ENCODE measurements at places on chromosomes 3 and 15. TPM values are rescaled to one million over a fixed set of nuclear protein-coding genes. Genes with fewer than 3 reads are reported as not detected.
A peak's percentile ranks its signal among the peaks of the same experiment; 100 is the strongest.

The CHRFAM7A gene
- 7.4 TPM for total RNA-seq

The SCAANT1 gene
- not detected for total RNA-seq

DNA sequence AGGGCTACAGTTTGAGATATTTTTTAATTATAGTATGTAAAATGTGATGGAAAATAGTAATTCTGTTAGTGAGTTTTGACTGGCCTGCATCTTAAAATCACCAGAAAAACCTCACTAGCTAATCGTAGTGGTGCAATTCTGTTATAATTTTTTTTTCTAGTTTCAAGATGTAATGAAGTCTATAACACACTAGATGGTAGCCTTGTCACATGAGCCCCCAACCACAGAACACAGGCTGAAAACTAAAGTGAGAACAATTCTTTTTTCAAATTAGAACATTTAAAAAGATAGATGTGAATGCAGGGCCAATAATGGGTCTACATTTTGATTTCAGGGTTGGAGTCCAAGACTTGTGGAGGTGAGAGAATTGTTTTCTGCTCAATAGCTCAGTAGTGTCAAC is 83.3 kb upstream of the KCNH8 start:
- H3K27me3 ChIP-seq = no peaks in the 10 kb centered on the region
- no peak overlapping the region for H3K27ac ChIP-seq
- DNase-seq = no peak
- H3K36me3 ChIP-seq = no peaks in the 10 kb centered on the region
- H3K4me1 ChIP-seq = no peaks in the 10 kb centered on the region

- no peaks in the 10 kb centered on the region for H3K4me1 ChIP-seq
- no peaks in the 10 kb centered on the region for H3K36me3 ChIP-seq
Observed at GRCh38 chr3:149933858-149934257, 36.8 kb downstream of the PFN2 start.

- no peaks in the 10 kb centered on the region for H3K4me1 ChIP-seq
- H3K27me3 ChIP-seq = no peaks in the 10 kb centered on the region
- no peak overlapping the region for H3K27ac ChIP-seq
- H3K36me3 ChIP-seq = no peaks in the 10 kb centered on the region
Observed at GRCh38 chr3:103624271-103624670, 1189.5 kb downstream of the ZPLD1 start.

DNA sequence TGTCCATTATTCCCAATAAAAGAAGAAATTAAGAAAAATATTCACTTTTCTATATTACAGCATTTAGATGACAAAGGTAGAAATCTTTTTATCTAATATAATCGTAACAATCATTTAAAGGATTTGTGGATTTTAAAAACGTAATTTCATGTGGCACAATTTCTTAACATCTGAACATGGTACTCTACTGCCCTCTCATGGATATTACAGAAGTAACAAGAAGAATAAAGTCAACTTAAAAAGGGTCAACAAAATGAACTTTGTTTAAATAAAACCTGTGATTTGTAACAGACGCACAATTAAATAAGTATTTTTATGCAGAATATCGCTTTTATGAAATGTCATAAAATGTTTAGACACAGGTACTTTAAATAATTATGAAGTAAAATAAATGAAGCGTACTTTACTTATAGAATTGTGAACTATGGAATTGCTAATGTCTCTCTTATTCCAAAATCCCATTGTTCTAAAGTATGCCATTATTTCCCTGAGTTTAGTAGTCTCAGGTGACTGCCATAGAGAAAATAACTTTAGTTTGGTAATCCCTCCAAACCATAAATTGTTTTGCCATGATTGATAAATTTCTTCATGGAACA is 366.8 kb upstream of the ZNF385D start:
- no peaks in the 10 kb centered on the region for H3K4me1 ChIP-seq
- no peaks in the 10 kb centered on the region for H3K36me3 ChIP-seq
- no peaks in the 10 kb centered on the region for H3K27me3 ChIP-seq
- H3K27ac ChIP-seq = no peak overlapping the region
- peak; percentile 6 for DNase-seq
